ENCODE measurements at places on chromosomes 12 and 14. TPM values are rescaled to one million over a fixed set of nuclear protein-coding genes. Genes with fewer than 3 reads are reported as not detected.

The ACOT4 gene
- 1.0 TPM for total RNA-seq

The MOK gene
- 3.5 TPM for total RNA-seq

The ATG14 gene
- 5.3 TPM for total RNA-seq

The DHRS4L2 gene
- total RNA-seq, result 28.8 TPM

The KSR2 gene
- total RNA-seq, result 0.28 TPM

The SMIM41 gene
- total RNA-seq, result not detected
